Esophagus squamous epithelium (tissue), 5 donors: ENCODE measurements at places on chromosomes 2 and 18.

DNA sequence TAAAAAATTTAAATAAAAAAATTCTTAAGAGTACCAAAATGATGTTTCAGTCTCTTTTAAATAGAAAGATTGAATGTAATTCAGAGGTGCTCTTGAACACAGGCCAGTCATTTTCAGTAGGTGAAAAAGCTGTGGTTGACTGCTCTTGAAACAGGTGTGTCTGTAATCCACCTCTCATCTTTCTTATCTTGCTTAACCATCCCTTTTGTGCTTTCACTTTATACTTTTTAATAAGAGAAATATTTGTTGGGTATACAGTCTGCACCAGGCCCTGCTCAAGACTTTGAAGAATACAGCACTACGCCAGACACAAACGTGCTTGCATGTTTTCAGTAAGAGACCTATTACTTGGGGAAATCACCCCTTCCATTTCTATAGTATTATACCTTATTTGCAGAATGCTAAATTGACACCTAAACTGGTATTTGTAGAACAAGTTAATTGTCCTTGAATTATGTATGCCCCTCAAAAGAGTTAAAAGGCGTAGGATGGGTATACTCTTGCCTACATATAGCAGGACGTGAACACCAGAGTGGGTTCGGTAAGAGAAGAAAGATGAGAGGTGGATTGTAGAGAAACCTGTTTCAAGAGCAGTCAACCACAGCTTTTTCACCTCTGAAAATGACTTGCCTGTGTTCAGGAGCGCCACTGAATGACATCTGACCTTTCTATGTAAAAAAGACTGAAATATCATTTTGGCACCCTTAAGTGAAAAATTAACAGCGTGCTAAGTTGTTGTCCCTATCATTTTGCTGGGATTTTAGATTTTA lies 4.0 kb upstream of the RTN4 start:
- no peak for DNase-seq

DNA sequence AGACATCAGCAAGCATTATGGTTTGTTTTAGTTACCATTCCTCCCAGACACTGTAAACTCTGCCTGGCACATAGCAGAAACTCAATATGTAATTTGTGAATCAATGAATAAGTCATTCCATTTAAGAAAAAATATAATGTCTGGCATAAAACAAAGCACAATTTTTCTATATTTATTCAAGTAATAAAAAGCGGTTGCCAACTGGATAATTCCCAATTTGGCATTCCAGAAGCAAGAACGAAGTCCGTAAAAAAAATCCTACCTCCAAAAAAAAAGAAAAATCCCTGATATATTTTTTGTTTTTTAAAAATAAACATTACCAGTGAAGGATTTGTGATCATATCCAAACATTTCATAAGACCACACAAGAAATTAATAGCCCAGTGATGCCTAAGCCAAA lies 351.3 kb upstream of the LRRTM4 start:
- DNase-seq, result no peak

GRCh38 chr2:27303093-27304025 lies 4.9 kb downstream of the UCN start:
- DNase-seq, result no peak

DNA sequence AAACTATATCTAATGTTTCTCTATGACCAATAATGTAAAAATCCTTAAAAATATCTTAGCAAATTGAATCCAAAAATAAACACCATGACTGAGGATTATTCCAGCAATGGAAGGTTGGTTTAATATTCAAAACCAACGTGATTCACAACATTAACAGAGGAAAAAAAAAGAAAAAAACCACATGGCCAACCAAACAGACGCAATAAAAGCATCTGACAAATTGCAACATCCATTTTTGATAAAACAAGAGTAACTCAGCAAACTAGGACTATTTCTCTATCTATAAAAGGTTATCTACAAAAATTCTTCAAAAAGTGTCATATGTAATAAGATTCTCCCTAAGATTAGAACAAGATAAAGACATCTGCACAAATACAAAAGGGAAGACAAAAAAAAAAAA lies 28.9 kb downstream of the PPP3R1 start:
- DNase-seq, result no peak

GRCh38 chr2:215870986-215871385 lies 142.4 kb downstream of the MREG start:
- no peak for DNase-seq
